ENCODE measurements at places on chromosomes 6 and 20.

DNA sequence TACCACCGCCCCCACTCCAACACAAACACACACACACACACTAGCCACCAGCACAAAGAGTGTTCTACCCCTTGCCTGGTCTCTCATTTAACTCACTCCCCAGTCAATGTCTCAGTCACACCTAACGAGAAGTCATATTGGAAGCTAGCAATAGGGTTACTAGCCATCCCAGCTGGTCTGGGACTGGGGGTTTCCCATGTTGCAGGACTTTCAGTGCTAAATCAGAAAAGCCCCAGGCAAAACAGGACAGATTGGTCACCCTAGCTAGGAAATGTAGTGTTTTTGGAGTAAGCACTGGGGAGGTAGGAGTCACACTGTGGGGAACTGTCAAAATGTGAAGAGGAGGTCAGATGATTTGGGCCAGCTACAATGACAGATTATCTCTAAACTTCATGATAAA lies 158.1 kb downstream of the UNC5CL start:
- no peak for DNase-seq

- DNase-seq, result no peak
Measured at GRCh38 chr20:6053776-6054688, at the start of gene LRRN4. LRRN4 (minus strand) TSS chr20:6054060; CDS start chr20:6052799, 1,261 bp downstream.

DNA sequence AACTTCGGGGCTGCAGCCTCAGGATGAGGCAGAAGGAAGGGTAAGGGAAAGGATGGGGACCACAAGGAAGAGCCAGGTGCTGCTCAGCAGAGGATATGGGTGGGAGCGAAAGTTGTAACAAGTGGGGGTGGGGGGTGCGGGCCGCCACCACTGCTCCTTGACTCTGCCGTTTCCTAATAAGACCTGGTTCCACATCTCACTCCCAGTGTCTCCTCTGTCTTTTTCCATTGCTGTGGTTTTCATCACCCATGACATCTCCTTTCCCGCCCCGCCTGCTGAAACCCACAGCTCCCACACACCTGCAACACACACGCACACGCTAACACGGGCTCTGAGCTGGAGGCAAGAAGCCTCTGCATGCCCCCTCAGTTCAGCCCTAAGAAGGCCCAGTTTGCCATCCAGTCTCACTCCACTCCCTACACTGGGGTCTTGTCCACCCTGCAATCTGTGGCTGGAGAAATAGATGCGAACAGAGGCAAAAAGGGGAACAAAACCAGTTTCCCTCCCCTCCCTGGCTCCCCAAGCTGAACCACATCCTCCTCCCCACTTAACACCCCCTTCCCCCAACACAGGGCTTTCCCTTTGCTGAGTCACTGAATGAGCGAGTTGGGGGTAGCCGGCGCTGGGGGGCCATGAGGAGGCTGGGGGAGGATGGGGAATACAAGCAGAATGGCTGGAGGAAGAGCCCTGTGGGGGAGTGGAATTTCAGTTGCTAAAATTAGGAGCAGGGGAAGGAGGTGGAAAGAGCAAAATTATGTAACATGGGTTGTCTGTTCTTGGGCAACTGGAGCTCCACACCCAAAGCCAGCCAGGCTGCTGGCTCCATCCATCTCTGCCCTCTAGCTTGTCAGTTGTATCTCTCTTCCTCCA lies 11.5 kb downstream of the NFKBIL1 start:
- peak; percentile 64 for DNase-seq

DNA sequence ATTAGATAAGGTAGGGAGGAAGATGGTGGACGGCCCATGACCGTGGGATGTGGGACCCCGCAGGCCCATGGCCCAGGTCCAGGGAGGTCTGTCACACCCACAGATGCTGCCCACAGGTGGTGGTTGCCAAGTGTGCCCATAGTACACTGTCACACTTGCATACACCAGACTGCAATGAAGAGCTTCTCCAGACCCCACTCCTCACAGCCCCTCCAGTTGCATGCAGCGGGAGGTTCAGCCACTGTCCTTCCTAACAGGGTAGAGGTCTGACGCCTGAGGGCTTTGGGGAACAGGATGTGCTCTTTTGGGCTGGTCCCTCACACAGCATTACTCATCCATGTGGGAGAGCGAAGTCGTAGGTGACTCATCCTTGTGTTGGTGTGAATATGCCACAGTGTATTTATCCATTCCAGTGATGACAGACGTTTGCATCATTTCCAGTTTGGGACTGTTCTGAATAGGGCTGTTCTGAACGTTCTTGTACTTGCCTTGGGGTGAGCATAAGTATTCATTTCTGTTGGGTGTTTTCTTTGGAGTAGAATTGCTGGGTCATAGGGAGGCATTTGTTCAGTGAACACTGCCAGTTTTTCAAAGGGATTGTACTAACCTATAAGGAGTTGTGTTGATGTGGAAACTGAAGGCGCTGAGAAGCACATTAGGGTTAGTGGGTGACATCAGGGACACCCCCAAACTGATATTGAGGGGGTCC lies 10.1 kb upstream of the PYGB start:
- no peak for DNase-seq

GRCh38 chr20:59143326-59143725 lies 20.3 kb upstream of the ZNF831 start:
- no peak for DNase-seq

DNA sequence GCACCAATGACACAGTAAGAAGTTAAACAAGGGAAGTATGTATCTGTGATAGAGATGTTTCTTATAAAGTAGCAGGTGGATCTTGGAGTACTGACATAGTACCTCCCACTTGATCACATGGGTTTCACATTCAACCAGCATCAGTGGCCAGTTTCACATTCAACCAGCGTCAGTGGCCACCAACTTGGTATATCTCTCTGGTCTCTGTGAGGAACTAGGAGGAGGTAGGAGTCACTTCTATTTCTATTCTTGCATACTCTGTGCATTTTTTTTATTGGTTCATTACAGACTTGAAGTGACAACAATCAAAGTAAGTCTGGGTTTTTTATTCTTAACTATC lies 200.3 kb upstream of the SIM1 start:
- DNase-seq, result peak; percentile 8

- DNase-seq, result peak; percentile 57
Measured at GRCh38 chr6:122381494-122382265, 17.8 kb upstream of the HSF2 start.

GRCh38 chr20:2234598-2235191 lies 61.1 kb upstream of the TGM3 start:
- DNase-seq, result no peak

DNA sequence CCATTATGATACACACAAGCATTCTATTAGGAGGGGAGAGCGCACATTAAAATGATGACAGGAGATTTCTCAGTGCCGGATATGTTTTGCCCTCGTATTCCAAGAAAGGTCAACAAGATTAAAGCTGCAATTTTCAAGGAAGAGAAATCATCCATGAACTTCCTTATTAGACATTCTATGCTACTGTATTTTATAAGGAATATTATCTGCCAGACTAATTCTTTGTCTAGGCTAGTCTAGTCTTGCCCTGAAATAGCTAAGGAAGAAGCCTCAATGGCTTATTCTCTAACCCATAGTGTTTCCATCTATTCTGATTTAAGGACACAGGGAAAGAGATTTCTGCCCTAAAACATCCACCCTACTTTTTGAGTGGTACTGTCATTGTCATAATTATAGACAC lies 315.4 kb downstream of the ADGRG6 start:
- DNase-seq, result no peak

GRCh38 chr6:155186052-155186658 lies 77.7 kb upstream of the CLDN20 start:
- DNase-seq, result no peak

Data from NAMALWA (cell line).